Activated CD8-positive, alpha-beta memory T cell treated with anti-CD3 and anti-CD28 coated beads, Interleukin-2, amount 10 ng/mL, durations not matched to agents 7 days and 5 days (primary cell): ENCODE measurements at places on chromosomes 2 and 18. TPM values are rescaled to one million over a fixed set of nuclear protein-coding genes. Genes with fewer than 3 reads are reported as not detected.

- no peak overlapping the region for H3K27ac ChIP-seq
- DNase-seq, result no peak
- no peaks in the 10 kb centered on the region for H3K36me3 ChIP-seq
- no peak overlapping the region for H3K4me3 ChIP-seq
- H3K4me1 ChIP-seq, result no peaks in the 10 kb centered on the region
These were observed 53.1 kb downstream of the ZNF521 start for GRCh38 chr18:25298853-25299274.

DNA sequence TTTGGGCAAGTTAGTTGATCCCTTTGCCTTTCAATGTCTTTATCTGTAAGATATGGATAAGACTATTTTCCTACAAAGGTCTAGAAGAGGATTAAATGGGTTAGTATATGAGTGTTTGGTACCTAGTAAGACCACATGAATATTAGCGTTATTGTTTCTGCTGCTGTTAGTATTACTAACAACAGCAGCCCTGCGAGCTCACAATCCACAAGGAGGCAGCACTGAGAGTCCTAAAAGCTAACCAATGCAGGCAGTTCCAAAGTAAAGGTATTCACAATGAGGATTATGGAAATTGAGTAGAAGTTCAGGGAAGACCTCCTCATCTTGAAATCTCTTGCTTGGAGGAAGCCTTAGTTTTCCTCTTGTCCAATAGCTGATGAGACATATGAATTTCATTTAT lies 248.9 kb downstream of the TDRD15 start:
- H3K4me1 ChIP-seq, result no peaks in the 10 kb centered on the region
- DNase-seq, result no peak
- no peak overlapping the region for H3K4me3 ChIP-seq
- no peaks in the 10 kb centered on the region for H3K27me3 ChIP-seq

DNA sequence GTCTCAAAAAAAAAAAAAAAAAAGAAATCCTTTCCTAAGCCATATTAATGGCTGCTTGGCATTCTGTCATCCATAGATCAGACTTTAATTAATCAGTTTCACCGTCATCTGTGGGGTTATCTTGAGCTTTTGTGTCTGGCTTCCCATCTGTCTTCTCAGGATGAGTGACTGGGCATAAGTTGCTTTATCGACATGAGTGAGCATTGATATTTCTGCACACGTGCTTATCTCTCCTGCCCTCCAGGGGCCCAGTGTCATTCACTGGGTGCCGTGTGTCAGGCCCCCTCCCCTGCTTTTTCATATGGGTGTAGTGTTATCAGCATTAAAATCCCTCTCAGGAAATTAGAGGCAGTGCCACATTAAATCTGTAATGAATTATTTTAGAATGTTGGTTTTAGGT lies 65.6 kb downstream of the SH3BP4 start:
- no peaks in the 10 kb centered on the region for H3K36me3 ChIP-seq
- DNase-seq, result no peak
- H3K27ac ChIP-seq, result no peak overlapping the region
- no peak overlapping the region for H3K4me3 ChIP-seq

The CABLES1 gene
- total RNA-seq, result 2.1 TPM

GRCh38 chr2:53515435-53516332 lies 251.9 kb upstream of the CHAC2 start:
- H3K27me3 ChIP-seq, result no peaks in the 10 kb centered on the region
- no peaks in the 10 kb centered on the region for H3K36me3 ChIP-seq
- no peak for DNase-seq
- H3K4me3 ChIP-seq, result no peak overlapping the region
- no peak overlapping the region for H3K27ac ChIP-seq
